Stimulated activated CD8-positive, alpha-beta memory T cell treated with anti-CD3 and anti-CD28 coated beads, Interleukin-7, amount 100 ng/mL, for 48 hours (primary cell): ENCODE measurements at places on chromosomes 1 and 21.

GRCh38 chr21:38968887-38969543, 163.3 kb downstream of the ETS2 start:
- no peak for DNase-seq

GRCh38 chr1:203669739-203670138, 43.1 kb downstream of the ATP2B4 start:
- DNase-seq, result no peak

- DNase-seq, result no peak
Observed at GRCh38 chr1:103084181-103084580, 24.1 kb downstream of the COL11A1 start.

DNA sequence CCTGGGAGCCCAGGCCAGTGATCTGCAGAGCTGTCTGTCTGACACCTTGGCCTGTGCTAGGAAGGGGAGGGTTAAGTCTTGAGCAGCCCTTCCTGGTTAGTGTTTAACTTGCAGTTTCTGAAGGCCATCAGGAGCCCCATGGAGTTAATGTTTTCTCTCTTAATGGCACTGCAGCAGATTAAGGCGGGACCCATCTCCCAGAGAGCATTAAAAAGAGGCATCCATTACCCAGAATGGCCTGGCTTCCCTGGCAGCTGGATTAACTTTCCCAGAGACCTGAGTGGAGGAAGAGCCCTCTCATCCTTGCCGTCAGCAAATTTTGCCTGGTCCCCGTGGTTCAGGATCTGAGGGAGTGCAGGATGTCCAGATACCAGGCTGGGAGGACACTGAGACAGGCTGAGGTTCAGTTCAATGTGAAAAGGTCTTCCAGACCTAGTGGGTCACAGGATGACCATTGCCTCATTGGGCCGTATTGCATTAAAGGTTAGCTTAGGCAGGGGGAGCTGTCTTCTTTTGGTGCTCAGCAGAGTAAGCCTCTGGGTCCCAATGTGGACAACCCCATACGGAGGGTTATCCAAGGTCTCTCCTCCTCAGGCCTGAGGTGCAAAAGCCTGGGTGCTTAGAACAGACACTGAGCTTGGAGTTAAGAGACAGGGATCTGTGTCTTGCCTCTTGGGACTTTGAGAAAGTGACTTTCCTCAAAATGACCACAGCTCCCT, 522.6 kb downstream of the PTPRU start:
- no peak for DNase-seq

DNA sequence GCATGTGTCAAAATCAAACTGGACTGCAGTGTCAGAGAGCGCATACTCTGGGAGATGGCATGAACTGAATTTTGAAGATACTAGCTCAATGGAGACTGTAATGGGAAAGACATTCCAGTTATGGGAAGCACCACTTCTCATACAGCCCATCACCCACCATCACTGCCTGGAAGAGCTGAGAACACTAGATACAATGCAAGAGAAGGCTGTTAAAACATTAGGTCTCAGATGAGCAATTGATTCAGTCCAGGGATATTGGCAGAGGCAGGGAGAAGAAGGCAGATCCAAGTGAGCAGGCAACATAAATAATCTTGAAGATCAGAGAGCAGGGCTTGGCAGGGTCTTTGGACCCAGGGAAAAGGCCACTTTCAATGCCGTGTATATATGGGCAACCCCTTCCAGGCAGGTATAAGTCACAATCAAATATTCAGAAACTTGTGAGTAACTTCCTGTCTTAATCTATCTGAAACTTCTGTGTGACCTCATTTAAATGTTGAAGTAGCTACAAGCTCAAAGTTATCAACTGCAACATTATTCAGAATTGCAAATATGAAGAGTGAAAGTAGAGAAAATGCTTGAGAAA, 290.3 kb upstream of the SGIP1 start:
- DNase-seq, result no peak

- no peak for DNase-seq
Observed at GRCh38 chr1:68375919-68376318, 73.8 kb downstream of the RPE65 start.

DNA sequence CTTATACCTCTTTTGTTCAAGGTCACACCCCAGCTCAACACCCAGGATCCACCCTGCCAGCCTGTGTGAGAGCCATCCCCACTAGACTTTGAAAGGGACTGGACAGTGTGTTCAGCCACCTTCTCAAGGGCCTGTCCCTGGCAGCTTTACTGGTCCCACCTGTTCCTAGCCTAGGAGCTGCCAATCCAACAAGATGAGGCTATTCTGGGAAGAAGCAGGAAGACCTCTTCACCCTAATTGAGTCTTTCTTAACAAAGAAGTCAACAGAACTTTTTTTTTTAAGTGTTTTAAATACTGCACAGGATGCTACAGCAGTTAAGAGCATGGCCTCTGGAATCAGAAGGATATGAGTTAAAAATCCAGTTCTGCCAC, 95.8 kb upstream of the HOOK1 start:
- DNase-seq, result no peak

GRCh38 chr1:101645810-101646209, 350.9 kb downstream of the OLFM3 start:
- DNase-seq, result no peak

DNA sequence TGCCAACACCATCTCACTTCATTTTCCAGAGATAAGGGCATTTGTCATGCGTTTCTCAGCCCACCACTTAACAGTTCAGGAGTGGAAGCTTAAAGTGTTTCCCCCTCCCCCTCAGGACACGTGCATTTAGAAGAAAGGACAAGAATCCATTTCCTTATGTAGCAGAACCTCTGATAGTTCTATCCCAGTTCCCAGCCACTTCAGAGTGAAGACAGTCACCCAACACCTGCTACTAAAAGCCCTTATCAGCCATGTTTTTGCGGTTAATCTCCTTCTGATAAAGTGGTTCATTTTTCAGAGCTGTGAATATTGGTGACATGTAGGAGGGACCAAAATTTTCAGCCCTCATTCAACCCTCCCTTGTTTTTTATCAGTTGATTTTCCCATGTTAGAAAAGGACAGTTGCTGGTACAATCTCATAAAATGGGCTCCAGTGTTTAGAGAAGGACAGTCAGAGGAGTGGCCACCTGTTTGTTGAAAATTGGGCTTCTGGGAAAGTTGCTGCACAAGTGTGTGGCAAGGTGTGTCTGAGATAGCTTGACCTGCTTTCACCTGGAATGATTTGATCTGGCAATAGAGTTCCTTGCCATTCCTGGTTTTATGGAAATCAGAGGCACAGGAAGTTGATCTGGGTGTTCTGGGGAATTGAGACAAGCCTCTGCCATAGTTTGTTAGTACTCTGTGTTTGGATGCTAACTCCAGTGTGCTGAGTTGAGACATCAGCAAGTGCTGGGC, 114.0 kb downstream of the PPP1R12B start:
- no peak for DNase-seq

DNA sequence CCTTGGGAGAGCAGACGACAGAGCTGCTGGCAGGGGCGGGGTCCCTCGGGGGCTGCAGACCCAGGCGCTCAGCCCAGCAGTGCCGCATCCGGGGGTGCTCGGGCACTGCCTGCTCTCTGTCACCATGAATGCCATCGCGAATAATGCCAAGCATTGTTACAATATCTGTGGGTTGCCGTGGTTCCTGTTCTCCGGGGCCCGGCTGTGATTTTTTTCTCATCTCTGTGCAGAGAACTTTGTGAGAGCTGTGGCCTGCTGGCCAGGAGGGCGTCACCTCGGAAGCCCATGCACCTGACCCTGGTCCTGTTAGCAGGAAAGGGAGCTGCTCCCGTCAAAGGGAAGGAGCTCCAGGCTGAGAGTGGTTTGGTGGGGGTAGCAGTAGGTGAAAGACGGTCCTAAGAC, 70.4 kb downstream of the PRDM16 start:
- DNase-seq, result no peak

DNA sequence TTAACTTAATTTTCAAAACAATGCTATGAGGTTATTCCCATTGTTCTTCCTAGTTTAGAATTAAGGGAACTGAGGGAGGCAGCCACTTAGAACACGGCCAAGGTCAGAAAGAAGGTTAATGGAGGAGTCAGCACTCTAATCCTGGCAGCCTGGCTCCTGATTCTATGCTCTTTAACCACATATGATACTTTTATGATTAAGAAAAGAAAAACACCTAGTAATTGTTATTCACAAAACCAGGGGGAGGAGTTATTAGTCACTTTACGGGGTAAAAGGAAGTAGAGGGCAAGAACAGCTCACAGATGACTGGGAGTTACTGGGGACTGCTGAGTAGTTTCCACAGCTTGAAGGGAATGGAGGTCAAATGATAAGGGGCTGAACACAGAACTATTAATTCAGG, 38.6 kb downstream of the GADD45A start:
- no peak for DNase-seq

DNA sequence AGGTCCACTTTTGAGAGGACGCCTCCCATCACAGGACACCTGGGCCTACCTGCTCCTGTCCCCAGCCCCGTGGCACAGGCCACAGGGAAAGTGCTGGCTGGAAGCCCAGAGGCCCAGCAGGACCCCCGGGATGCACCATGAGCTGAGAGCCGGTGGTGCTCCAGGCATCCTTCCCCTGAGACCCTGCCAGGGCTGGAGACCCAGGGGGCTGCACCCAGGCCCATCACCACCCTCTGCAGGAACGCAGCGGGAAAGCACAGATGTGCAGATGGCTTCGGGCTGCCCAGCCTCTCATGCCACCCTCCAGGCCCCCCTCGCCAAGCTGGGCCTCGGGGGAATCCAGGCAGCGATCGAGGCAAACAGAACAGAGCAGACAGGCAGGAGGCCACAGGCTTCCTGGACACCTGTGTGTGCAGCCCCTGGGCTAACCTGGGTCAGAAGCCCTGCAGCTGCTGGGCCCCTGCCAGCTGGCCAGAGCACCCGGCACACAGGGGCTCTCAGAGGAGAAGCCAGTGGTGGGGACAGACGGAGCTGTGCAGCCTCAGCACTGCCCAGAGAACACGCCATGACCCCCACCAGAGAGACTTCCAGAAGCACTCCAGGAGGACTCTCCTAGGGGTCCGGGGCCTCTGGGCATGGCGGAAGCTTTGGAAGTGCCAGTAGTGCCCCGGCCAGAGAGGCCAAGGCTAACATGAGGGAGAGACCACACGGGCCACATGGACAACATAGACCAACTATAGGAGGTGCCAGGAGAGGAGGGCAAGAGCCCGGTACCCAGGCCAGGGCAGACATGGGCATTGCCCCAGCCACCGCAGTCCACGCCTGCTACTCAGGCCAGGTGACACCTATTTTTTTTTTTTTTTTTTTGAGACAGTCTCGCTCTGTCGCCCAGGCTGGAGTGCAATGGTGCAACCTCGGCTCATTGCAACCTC, 71.4 kb downstream of the ARHGEF16 start:
- DNase-seq, result no peak

- DNase-seq, result no peak
Observed at GRCh38 chr1:200732438-200732837, 6.3 kb upstream of the CAMSAP2 start.

DNA sequence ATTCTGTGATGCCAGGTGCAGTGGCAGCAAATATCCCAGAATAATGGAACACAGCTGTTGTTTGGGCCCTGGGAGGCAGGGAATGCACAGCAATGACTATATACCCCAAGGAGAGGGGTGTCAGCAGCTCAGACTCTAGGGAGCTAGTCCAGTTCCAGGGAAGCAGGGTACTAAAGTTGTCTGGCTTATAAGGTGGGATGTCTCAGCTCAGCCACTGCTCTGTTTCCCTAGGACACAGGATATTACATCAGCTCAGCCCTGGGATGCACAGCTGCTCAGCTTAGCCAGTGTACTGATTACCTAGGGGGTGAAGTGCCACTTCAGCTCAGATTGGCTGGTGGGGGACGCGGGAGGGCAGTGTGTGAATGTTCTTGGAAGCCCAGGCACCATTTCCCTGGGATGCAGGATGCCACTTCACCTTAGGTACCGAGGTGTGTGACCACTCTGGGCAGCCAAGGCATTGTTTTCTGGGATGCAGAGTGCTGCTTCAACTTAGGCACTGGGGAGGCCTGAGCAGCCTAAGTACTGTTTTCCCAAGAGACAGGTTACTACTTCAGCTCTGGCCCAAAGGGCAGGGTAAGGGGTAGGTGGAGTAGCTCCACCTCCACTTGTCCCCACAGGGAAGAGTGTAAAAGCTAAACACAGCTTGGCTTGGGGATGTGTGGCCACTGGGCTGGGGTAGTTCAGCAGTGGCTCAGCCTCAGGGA, 59.4 kb downstream of the DIPK1A start:
- DNase-seq, result no peak

GRCh38 chr1:66244429-66244828, 289.5 kb upstream of the SGIP1 start:
- no peak for DNase-seq

- no peak for DNase-seq
Observed at GRCh38 chr1:2141025-2141424, 53.5 kb downstream of the FAAP20 start.

GRCh38 chr1:165695031-165695430, 3.3 kb downstream of the ALDH9A1 start:
- no peak for DNase-seq

GRCh38 chr1:204929487-204930154, 59.0 kb downstream of the NFASC start:
- no peak for DNase-seq

- no peak for DNase-seq
Observed at GRCh38 chr1:51445351-51446090, 73.5 kb downstream of the EPS15 start.

- no peak for DNase-seq
Observed at GRCh38 chr1:231885209-231885854, 258.7 kb downstream of the DISC1 start.

- peak; percentile 68 for DNase-seq
Observed at GRCh38 chr1:225467193-225468020, 39.6 kb upstream of the LBR start.

DNA sequence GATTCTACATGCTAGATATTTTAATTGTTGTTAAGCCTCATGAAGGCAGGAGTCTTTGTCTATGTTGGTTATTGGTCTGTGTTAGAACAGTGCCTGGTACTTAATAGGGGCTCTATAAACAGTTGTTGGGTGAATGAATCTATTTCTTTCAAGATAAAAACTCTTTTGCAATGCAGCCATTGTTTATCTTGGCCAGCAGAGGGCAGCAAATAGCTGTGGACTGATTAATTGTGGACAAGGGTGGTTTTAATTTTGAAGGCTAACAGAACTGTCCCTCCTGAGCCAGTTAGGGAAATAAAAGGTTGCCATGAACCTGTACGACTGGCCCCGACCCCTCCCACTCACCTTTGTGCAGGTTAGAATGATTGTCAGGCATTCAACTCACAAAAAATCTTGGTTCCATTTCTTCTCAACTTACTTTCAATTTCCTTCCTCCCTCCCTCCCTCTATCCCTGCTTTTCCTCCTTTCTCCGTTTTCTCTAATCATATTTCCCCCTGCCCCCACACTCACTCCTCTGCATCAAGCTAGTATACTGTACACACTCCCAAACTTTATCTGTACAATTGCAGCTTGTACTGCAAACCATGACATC, 66.3 kb upstream of the DIRAS3 start:
- DNase-seq, result peak; percentile 11

DNA sequence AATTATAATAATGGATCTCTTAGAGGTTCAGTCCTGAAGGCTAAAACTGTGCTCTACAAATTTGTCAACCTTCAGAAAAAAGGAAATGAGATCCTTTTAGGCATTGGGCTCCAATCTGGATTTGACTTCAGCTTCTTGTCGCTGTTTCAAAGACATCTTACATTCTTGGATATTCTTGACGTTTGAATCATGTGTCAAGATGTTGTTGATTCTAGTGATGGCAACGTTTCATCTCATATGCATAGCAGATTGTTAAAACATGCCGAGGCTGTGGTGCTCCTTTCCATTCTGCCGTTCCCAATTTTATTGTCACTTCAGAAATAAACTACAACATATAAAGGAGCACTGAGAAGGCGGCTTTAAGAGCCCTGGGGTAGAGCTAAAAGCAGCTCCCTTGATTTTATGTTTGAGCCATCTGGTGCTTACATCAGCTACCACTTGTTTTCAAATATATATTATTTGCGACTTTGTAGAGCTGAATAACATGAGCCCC, 467.6 kb upstream of the ZRANB2 start:
- no peak for DNase-seq

GRCh38 chr1:5001466-5001865, 347.1 kb downstream of the AJAP1 start:
- DNase-seq, result no peak
